ENCODE measurements at places on chromosomes 16 and 17.

- peak; percentile 2 for DNase-seq
Observed at GRCh38 chr17:79160980-79161636, 86.5 kb downstream of the ENGASE start.

- no peak for DNase-seq
Observed at GRCh38 chr16:67803894-67804293, 2.5 kb downstream of the RANBP10 start.

DNA sequence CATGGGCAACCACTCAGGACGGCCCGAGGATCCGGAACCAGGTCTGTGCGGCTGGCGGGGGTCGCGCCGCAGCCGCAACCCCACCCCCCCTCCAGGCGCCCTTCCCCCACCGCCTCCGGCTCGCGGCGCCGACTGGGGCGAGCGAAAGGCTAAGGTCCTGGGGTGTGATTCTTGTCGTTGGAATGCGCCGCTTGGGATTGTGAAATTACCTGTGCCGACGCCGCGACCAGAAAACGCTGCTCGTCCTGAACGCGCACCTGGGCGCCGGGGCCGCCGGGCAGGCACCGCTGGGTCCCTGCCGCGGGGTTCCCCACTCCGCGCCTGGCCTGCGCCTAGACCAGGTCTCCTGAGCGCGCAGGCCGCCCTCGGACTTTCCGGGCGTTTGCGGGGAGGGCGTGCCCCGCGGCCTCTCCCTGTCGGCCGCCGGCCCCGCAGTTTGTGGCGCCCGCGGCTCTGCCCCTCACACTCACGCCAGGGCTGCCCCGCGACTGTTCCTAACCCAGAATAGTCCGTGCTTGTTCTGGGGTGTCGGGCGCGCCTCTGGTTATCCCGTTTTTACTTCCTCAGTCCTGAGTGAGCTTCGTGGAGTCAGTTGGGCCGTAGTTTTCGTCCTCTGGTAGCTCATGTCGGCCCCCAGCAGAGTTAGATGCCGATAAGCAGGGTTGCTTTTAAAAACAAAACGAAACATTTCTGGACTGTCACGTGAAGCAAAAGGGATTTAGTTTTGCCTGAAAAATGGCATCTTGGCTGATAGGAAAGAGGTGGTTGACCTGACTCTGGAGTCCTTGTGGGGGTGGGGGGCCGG is 147.2 kb downstream of the SPECC1 start:
- peak; percentile 90 for DNase-seq

DNA sequence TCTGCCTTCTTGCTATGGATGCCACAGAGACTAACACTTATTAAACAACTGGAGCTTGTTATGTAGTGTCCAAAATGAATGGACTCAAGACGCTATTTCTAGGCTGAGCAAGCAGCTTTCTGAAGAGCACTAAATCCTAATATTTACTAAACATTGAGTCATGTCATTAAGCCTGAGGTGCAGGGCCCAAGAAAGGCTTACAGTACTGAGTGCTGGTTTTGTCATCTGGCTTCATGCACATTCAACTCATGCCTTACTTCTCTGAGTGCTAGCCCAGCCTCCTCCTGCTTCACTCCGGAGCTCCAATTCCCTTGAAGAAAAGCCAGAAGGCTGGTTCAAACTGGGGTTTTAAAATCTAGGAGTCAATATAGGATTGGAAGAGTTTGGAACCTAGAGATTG is 363.3 kb upstream of the CDH5 start:
- DNase-seq: peak; percentile 49

GRCh38 chr17:1639549-1640180 is 5.9 kb downstream of the SCARF1 start:
- DNase-seq: no peak

DNA sequence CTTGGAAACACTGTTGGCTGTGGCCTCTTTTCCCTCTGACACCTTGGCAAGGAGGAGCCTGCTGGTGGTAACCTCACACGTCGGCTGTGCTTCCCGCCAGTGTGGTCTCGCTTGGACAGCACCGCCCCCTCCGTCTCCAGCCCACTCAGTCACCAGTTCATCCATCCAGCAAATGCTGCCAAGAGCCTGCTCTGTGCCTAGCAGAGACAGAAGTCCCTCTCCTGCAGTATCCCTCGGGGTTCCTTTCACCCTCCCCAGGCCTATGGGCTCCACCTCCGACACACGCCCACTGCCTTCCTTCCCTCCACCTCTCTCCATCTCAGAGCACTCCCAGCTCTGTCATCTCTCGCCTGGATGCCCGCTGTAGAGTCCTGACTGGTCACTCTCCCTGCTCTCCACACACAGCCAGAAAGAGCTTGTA is 12.3 kb downstream of the CACNG4 start:
- DNase-seq: no peak

DNA sequence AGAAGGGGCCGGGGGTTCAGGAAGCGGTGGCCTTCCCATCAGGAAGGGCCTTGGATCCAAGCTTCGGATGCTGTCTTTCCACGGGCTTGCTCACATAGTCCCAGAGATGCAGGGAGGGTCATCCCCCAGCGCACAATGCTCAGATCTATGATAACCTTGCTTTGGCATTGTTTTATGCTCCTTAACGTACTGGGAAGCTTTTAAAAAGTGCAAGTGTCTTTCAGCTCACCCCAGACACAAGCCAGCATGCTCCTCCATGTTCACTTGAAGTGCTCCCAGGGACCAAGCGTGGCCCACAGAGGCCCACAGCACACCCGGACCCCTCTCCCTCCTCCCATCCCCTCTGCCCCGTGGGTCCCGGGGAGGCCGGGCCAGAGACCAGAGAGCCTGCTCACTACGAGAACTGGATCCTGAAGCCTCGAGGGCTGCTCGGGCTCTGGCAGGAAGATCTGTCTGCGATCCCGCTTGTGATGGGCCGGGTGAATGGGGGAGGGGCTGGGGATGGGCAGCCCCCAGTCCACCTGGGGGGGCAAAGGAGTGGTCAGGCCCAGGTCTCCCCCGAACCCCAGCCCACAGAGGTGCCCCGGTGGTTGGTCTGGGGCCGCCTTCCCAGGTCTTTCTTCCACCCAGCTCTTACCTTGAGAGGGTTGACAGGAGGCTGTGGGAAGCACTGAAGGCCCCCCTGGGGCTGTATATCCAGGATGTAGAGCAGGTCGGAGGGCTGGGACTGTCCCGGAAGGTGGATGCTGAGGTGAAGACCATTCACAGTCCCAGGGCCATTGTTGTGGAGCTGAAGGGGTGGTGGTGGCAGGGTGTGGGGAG is 11.8 kb upstream of the FAM171A2 start:
- DNase-seq: no peak

GRCh38 chr17:27578718-27579085 is 52.3 kb upstream of the LGALS9 start:
- peak; percentile 39 for DNase-seq

DNA sequence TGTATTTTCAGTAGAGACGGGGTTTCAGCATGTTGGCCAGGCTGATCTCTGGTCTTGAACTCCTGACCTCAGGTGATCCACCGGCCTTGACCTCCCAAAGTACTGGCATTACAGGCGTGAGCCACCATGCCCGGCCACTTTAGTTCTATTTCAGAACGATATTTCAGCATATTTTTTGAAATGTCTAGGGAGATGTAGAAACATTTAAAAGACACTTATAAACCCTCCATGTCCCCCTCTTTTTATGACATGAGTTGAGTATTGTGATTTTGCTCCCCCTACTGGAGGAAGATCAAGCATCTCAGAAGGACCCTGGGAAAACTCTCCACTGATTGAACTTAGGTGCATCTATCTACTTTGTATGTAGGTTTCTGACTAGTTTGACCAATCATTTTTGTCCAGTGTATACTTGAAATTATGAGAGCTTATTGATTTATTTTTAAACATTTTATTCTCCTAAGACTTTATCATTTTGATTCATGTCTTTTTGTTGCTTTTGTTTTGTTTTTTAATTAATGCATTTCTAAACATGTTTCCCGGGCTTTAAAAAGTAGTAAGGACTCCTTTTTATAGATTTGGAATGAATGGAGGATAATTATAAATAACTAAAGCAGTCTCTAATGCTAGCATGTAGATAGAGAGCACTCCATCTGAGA is 105.1 kb downstream of the CHD9 start:
- DNase-seq: peak; percentile 63

DNA sequence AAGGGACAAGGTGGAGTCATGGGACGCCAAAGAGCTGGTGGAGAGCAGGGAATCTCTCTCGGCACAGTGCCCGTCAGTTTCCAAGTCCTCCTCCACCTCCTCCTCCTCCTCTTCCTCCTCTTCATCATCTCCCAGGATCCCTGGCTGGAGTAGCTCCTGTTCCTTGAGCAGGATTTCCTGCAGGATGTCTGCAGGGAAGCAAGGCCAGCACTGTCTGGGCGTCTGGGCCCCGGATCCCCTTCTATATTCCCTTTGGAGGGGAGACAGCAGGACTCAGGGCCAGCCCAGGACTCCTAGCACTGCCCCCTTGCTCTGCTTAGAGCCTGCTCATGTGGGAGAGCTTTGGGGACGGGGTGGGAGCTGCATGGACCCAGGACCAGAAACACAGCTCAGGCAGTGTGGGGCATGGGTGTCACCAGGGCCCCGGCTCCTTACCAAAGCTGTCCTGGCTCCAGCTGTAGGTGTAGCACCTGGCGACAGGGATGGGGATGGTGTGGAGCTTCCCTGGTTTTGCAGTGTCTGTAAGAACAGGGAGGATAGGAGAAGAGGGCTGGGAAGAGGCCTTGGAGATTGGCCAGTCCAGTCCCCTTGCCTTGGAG is 21.3 kb upstream of the PIK3R6 start:
- DNase-seq: no peak

GRCh38 chr17:74419928-74420411 is 11.9 kb upstream of the GPRC5C start:
- DNase-seq: no peak

DNA sequence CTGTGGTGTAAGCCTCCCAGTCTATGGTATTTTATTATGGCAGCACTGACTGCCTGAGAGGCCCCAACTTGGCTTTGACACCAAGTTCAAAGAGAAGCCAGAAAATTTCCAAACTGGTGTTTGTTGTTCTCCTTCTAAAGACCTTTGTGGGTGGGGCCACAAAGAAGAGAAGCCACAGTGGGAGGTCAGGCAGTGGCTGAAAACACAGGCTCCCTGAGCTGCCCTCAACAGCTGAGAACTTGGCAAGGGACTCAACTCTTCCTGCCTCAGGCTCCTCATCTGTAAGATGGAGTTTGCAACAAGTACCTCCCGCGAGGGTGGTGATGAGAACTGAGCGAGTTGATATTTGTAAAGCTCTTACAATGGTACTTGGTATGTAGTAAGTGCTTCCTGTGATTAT is 18.2 kb downstream of the CES5A start:
- DNase-seq: no peak

- DNase-seq: no peak
Observed at GRCh38 chr17:75366432-75366831, 39.0 kb downstream of the GRB2 start.

- DNase-seq: no peak
Observed at GRCh38 chr17:78929908-78930775, 5.0 kb upstream of the TIMP2 start.

DNA sequence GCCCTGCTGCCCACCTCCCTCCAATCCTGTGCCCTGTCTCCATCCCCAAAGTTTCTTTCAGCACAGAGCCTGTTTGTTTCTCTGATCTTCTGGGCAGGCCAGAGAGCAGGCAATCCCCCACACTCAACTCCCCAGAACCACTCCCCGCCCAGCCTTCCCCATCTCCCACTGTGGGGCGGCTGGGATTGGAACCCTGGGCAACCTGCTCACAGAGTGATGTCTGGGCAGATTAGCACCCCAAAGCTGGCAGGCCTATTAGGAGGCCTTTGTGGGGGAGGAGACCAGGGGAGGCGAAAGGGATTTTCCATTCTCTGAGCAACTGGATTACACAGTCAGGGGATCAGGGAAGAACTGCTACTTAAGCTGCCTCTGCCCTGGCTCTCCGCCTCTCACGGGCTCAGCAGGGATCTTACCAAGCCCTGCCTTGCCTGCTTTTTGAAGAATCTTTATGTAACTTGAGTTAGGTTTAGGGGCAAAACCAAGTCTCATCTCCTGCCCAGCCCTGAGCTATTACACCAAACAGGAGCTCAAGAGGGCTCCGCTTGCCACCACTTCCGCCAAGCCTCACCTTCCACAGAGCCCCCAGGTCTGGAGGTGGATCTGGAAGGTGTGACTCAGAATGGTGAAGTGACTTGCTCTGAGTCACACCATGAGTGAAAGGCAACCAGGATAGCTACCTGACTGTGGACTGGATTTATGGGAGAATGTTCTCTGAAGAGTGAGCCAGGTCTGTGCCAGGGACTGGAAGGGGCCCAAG is 16.0 kb upstream of the LHX1 start:
- peak; percentile 97 for DNase-seq

DNA sequence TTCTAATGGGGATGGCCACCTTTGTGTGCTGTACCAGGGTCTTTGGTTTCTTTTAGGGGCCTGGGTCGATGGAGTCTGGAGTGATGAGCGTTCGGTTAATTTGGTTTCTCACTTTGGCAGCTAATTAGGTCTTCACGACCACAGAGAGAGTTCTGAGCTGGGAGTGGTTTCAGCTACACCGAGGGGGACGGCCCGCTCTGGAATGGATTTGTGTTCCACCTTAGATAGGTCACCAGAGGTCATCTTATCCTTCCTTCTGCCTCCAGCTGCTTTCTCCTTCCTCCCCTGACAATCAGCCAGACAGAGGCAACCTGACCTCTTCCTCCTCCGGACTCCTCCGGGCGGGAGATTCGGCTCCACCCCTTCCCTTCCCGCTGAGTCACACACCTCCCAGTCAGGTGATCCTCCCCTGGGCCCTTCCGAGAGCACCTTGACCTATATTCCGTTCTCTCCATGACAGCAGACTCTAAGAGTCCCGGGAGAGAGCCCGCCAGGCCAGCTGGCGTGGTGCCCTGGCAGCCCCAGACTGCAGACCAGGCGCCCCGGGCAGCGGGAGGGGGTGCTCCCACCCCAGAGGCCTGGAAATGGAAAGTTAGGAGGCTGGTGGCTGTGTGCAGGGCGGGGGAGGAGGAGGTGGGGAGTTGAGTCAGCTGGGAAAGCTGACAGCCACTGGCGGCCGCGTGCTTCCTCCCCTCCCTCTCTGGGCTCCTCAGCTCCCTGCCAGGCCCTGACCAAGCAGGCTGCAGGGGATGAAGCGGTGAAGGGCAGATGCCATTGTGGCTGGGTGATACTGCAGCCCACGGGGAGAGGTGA is 44.7 kb downstream of the CHD9 start:
- DNase-seq: peak; percentile 96

- DNase-seq: no peak
Observed at GRCh38 chr16:72620348-72620747, 427.6 kb downstream of the ZFHX3 start.

GRCh38 chr17:4850246-4850645 is 17.1 kb downstream of the MINK1 start:
- peak; percentile 96 for DNase-seq

- no peak for DNase-seq
Observed at GRCh38 chr17:59651346-59651745, 31.7 kb downstream of the CLTC start.

- DNase-seq: no peak
Observed at GRCh38 chr17:5901731-5902130, 168.4 kb upstream of the WSCD1 start.

GRCh38 chr16:10671729-10672128 is 23.0 kb downstream of the TEKT5 start:
- no peak for DNase-seq
